ENCODE measurements at places on chromosomes 6 and 20.

GRCh38 chr6:66926060-66926459, 1219.0 kb upstream of the EYS start:
- no peak for DNase-seq

GRCh38 chr20:16821211-16822089, 73.3 kb downstream of the OTOR start:
- peak; percentile 18 for DNase-seq

- DNase-seq: no peak
Measured at GRCh38 chr6:15243910-15244619, 1.8 kb upstream of the JARID2 start.

- DNase-seq: no peak
Measured at GRCh38 chr6:5482619-5483018, 221.3 kb downstream of the FARS2 start.

GRCh38 chr20:43188861-43189553, 699 bp downstream of the PTPRT start:
- DNase-seq: no peak

GRCh38 chr6:136087986-136088385, 162.1 kb downstream of the MTFR2 start:
- DNase-seq: no peak
